ENCODE measurements at places on chromosomes 6 and 20.

- DNase-seq: no peak
Observed at GRCh38 chr6:63813566-63814120, 178.0 kb downstream of the PHF3 start.

GRCh38 chr6:134289204-134289575, 28.7 kb downstream of the SGK1 start:
- no peak for DNase-seq

GRCh38 chr6:163289447-163289846, 125.1 kb upstream of the QKI start:
- no peak for DNase-seq

DNA sequence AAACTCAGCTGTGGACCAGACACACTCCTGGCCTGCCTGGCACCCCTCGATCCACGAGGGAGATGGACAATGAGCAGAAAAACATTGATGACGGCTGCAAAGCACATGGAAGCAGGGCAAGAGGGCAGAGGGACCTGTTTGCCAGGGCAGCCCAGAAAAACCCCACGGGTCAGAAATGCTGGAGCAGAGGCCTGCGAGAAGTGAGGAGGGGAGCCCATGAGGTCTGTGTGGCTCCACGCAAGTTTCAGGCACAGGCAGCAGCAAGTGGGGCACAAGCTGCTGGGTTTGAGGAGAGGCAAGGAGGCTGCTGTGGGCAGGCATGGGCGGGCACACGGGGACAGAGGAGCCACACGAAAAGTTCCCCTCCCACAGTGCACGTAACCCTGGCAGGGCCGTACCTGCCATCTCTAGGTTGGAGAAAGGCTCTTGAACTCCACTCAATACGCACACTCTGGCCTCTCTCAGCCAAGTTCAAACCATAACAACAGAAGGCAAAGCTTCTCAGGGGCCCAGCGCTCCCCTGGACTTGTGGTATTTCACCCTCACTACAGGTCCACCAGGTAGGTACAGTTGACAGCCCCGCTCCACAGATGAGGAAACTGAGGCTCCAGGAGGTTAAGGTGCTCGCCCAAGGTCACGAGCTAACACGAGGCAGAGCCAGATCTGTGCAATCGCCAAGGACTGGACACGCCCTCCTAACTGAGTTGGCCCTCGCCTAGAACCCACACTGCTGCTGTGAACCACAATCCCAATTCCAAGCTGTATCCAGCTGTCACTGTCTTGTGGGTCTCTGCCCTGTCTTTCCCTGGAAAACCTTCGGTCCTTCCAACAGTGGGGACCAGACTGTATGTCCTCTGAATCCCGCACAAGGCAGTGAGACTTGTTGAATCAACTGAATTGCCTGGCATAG, 108.2 kb downstream of the NOL4L start:
- no peak for DNase-seq

DNA sequence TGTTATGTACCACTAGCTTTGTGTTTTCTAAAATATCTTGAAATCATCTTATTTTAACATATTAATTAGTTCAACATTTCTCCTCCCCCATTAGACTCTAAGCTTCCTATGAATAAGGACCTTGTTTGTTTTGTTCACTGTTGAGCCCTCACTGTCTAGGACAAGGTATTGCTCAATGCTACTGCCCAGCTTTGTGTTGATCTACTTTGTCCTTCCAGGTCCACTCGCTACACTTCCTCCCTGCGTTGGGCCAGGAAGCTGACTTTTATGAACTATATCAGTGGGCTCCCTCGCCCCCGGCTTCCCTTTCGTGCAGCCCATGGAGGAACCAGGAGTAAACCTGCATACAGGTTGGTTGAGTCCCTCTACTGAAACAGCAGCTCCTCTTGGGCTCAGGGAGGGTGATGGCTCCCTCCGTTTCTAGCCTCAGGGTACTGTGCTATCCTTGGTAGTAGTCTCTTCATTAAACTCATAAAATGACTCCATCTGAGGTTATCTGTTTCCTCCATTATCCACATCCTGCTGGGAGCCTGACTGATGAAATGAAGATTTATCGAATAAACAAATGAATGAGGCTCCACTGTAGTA, 272.5 kb downstream of the CLIC5 start:
- no peak for DNase-seq

DNA sequence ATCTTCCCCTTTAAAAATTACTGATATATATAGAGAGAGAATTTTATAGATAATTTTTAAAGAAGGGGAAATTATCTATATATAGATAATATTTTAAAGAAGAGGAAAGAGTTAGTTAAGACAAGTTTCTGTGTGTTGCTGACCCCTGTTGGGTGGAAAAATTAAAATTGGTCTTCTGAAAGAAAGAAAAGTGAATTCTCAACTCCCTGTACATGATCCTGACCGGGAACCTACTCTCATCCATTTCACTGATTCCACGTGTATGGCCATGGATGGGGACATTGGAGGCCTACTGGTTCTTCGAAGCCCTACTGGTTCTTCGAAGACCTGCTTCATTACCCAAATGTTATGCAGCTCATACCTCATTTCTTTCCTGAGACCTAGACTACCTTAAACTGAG, 53.0 kb upstream of the TCF21 start:
- no peak for DNase-seq

Data from BJ (cell line).